ENCODE measurements at places on chromosomes 11 and 22.
A peak's percentile ranks its signal among the peaks of the same experiment; 100 is the strongest.

DNA sequence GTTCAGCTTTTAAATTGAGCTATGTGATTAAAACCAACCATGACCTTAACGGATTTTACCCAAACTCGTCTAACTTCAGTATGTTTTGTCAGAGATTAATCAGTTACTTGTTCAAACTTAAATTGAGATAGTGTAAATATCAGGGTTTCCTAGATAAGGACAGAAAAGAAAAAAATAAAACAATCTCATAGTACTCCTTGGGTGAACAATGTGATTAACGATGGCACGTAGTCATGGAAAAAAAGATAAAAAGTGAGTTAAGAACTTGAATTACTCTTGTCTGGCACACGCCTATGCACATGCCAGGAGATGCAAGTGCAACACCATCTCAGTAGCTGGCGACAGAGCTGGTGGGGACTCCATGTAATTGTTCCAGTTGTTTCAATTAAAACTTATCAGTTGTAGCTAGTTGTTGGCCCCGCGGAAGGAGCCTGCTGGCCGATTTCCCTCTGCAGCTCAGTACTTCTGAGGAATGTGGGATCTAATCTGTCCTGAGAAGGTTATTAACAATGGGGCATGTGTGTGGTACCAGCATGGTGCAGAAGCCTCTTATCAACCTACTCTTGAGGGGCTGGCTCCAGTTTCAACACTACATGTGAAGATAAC lies 3.0 kb downstream of the RASSF10 start:
- DNase-seq, result peak; percentile 21

DNA sequence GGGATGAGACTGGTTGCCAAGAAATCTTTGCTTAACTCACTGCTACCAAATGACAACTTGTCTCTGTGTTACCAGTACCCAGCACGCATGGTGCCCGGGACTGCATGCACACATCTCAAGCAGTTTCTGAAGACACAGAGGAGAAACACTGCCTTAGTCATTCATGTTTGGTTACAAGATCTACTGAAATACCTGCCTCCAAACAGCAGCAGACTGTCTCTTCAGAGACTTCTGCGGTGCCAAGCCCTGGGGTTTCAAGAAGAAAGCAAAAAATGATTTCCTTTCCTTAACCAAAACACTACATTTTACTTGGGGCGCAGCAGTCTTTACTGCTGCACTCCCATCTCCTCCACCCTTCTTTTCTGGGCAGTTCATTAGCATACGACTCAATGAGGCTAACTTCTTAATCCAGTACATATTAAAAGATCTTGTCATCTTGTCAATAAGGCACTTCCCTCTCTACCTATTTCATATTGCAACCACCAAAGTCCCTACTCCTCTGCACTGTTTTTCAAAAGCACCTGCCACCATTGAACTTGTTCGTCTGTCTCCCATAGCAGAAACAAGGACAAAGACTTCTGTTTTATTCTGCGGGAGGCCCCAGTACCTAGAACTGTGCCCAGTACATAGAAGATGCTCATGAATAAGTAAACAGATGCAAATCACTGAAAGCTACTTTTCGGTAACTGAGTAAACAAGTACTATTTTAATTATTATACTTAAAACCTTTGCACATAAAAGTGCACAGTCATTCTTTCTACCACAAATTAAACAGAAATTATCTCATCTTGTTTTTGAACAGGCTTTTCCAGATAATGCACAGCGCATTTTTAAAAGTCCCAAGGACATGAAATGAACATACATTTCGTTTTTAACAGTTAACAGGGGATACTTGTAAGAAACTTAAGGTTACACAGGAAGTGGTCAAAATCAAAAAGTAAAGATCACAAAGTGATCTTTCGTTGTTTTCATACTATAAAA lies 4.0 kb downstream of the NAP1L4 start:
- DNase-seq, result no peak

DNA sequence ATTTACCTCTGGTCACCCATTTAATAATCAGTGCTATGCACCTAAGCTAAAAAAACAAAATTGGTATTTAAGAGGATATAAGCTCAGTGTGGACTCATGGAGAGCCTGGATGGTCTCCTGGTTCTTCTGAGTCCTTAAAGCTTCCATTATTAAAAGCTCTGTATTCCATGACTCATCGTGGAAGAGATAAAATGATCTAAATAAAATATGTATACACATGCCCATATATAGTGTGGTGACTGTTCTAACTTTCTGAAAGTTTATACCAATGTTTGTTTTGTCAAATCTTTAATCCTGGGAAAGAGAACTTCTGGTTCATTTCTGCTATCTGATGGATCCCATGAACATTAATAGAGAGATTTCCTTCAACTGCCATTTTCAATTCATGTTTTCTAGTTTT lies 375.9 kb downstream of the GUCY1A2 start:
- DNase-seq, result no peak

GRCh38 chr11:12290477-12290922 lies 86.9 kb upstream of the PARVA start:
- DNase-seq, result no peak

DNA sequence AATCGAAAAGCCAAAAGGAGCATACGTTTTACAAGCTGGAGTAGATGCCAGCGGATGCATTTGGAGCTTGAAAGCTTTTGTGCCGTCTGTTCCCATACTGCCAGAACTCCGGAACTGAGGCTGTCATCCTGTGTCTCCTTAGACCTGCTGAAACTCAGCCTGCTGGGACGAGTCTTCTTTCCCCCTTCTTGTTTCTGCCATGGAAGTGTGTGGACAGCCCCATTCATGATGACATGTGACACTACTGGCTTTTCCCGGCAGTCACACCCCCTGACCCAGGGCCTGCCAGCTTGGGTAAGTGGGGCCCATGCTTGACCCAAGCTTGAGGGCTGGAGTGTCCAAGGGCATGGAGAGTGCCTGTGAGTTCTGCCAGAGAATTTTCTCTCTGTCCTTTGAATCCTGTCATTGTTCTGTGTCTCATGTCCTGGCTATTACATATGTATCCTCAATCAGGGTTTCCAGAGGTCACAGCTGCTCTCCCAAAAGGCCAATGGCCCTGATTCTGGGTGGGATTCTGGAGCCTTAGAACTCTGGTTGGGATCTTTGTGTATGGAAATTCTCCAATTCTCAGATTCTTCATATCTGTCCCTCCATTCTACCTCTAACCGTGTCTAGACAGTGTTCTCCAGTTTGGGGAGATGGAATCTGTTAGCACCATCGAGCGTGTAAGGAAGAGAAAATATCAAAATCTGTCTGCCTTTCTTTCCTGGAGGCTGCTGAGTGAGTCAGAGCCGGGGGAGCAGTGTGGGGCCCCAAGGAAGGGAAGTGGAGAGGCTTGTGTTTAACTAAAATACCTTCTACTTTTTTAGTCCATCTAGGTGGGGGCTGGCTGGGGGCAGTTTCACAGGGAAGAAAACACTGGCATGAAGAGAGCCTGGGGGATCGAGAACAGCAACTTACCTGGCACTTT lies 73.2 kb downstream of the KIAA1671 start:
- DNase-seq, result peak; percentile 63

GRCh38 chr11:70072461-70072860 lies 5.7 kb upstream of the ANO1 start:
- no peak for DNase-seq

- DNase-seq, result no peak
Measured at GRCh38 chr11:71298016-71298550, 45.7 kb upstream of the SHANK2 start.

DNA sequence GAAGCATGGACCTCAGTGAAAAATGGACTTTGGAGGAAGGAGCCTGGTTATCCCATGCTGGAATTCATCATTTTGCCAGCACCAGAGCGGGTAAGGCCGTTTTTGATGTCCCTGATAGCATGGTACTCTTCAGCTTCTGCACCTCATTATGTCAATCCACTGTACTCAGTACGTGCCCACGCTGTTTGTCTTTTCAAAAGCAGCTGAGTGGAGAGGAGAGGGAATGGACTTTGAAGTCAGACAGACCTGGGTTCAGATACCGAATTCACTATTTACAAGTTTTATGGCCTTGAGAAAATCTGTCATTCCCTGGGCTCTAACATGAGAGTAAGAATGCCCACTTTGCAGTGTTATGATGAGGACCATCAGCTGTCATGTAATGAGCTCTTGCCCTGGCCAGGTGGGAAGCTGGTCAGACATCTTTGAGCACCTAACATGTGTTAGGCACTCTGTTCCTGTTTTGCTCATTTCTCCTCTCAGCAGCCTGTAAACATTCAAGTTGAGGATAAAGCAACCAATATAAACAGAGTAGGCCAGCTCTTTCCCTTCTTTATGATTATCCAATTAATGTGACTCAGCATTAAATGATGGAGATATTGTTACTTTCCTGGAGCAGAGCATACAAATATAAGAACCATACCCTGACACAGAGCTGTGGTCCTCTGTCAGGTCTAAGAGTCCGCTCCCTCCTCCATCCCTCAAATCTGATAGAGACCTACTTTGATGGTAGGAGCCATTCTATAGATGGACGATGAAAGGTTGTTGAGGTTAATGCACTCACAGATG lies 39.0 kb upstream of the AMOTL1 start:
- DNase-seq, result peak; percentile 34

GRCh38 chr11:33065445-33066178 lies 26.2 kb downstream of the TCP11L1 start:
- DNase-seq, result peak; percentile 85

GRCh38 chr22:33894515-33894914 lies 25.8 kb downstream of the LARGE1 start:
- DNase-seq, result no peak

- DNase-seq, result no peak
Measured at GRCh38 chr11:17767914-17768313, 33.3 kb downstream of the KCNC1 start.

GRCh38 chr11:70548976-70549375 lies 150.6 kb downstream of the CTTN start:
- no peak for DNase-seq

DNA sequence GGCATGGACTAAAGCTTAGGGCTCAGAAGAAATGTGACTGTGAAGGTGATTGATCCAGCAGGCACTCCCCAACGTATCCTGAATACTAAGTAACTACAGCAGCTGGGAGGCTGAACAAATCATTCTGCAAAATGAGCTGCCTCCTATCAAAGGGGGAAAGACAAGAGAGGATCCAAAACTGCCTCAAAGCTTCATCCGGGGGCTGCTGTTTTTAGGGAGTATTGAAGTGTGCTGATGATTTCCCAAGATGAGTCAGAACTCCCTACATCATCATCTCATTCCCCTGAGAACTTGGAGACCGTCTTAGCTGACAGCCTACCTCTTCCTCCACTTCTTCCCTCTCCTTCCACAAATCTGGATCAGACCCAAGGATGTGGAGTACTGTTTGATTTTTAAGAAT lies 108.4 kb upstream of the GRAMD1B start:
- DNase-seq, result no peak

- DNase-seq, result no peak
Measured at GRCh38 chr11:117381481-117382387, 54.1 kb downstream of the CEP164 start.

- no peak for DNase-seq
Measured at GRCh38 chr22:44407987-44408828, 89.8 kb downstream of the RTL6 start.

GRCh38 chr11:117194267-117194666 lies 4.9 kb upstream of the TAGLN start:
- DNase-seq, result no peak

DNA sequence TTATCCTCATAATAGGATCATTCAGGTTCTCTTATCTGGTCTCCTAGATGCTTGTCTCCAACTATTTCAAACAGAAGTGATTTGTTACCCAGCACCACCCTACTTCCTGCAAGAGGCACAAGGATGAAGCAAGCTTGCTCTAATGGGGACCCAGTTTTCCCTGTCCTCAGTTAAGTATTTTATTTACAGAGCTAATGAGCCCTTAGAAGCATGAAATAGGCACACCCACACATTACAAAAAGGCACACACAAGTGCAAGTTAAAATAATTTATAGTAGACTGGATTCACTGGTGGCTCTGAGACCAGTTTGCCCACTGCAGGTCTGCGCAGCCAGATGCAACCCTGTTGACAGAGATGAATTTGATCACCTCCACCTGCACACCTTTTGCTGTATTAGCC lies 167.5 kb downstream of the KIRREL3 start:
- no peak for DNase-seq

DNA sequence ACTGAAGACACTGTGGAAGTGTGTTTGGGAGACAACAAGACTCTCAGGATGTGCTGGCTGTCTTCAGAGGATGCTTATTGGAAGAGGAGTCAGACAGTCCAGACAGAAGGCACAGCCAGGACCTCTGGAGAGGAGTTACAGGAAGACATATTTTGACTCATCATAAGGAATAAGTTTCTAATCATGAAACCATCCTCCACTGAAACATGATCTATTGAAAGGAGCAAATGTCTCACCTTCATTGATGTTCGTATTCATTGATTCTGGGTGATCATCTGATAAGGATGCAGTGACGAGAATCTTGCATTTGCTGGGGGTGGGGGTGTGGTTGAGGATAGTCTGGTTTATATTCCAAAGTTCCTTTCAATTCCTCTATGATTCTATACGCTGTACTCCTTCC lies 2.5 kb upstream of the CXCR5 start:
- no peak for DNase-seq

- DNase-seq, result no peak
Measured at GRCh38 chr11:47389577-47390421, 11.5 kb upstream of the SPI1 start.

All from hepatocyte (in vitro differentiated cells).